ENCODE measurements at places on chromosomes 4 and X.

- DNase-seq: no peak
These were observed 10.1 kb downstream of the OTOP1 start for GRCh38 chr4:4216648-4217047.

DNA sequence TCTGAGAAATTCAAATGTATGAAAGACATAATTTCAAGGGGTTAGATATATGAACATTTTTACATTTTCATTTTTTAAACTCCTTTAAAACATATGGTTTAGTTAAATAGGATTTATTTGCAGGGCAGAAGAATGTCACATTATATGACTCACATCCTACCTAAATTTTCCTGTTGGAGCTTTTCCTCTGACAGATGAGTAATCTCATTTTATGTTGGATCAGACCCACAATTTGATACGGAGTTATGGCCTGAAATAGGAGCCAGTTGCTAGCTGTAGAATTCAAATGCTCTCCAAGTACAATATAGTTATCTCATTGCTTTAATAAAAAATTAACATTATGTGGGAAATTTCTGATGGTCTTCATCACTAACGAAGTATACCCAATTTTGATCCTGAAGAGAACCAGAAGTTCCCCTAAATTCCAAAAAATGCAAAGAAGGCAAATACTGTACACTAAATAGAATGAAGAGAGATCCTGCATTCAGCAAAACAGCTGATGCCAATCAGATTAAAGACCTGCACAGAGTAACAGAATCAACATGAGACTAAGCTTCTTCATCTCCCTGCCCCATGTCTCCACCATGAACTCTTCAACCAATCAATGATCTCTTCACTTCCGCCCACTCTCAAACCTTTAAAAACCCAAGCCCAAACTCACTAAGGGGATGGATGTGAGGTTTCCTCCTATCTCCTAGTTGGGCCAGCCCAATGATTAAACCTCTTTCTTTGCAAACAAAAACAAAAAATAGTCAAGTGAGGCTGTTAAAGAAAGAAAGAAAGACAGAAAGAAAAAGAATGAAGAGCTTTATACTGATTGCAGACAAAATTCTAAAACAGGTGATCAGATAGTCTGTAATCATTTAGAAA, 10.9 kb upstream of the EXOSC9 start:
- DNase-seq: no peak

- DNase-seq: no peak
These were observed 67.6 kb downstream of the JAKMIP1 start for GRCh38 chr4:6132716-6133115.

DNA sequence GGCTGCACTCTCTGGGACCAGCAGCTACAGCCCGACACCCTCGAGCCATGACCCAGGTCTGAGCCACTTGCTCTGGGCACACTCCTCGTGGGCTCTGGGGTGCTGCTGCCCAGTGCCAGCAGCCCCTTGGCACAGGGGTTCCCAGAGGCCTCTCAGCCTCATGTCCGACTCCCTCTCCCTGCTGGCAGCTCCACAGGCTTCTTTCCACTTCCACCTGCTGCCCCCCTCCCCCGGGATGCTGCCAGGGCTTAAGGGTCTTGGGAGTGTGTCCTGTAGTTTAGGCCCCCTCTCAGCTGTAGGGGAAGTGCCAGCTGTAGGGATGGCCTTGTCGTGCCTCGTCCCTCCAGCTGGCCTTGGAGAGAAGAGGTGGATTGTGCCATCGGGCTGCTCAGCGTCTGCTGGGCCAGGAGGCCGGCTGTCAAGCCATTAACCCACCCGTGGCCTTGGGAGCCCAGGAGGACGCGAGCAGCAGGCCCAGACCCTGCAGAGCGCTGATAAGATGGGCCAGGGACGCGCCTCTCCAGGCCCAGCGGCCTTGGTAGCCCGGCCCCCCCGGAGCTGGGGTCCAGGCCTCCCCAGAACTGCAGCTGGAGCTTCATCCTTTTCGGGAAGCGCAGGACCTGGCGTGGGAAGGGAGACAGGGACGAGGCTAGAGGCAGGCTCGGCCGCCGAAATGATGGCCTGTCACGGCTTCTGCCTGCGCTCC, 1.0 kb upstream of the USP27X start:
- no peak for DNase-seq

- DNase-seq: no peak
These were observed 72.1 kb downstream of the BANK1 start for GRCh38 chr4:101862595-101862994.

GRCh38 chr4:114264452-114264851, 285.0 kb upstream of the ARSJ start:
- no peak for DNase-seq

GRCh38 chrX:121110536-121110935, 63.1 kb downstream of the GLUD2 start:
- no peak for DNase-seq

DNA sequence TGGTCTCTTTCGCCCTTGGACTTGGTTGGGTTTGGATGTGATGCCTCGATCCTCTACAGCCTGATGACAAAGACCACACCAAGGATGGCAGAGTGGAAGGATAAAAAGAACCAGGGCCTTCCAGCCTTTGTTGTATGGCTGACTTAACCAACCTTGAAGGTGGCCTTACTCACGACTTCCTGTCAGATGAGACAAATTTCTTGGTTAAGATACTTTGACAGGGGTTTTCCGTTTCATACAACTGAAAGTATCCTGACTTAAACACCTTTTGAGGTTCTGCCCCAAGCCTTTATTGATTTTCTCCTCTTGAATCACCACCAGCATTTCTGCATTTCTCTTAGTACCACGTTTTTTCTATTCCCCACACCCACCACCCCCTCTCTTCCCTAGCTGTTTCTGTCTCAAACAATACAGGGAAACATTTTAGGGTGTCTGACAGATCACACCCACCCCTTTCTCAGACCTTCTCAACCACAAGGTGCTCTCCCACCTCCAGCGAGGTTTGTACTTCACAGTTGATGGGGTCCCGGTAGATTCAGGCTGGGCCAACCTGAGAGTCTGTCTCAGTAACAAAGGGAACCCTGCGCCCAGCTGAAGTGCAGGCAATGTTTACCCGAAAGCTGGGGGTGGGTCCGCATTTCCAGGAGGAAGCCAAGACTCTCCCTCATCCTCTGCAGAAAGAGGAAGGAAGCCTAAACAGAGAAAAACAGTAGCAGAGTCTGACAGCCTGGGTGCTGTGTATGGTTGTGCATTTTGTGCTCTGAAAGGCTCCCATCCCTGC, 5.0 kb upstream of the TSPAN5 start:
- no peak for DNase-seq

DNA sequence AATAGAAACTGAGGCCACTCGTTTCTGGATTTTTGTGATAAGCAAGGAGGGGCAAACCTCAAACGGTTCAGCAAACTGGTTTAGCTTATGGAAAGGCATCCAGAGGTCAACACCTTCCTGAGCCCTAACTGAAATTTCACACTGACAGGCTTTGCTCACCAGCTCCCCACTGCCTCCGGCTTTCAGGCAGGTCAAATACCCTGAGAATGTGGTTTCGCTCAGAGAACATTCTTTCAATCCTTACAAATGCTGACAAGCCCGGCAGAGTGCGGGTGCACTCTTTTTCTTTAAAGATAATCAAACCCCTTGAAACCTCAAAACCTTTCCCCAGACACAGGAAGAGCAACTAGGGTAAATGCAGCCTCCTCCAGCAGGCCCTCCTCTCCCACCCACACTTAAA, 41.5 kb downstream of the CD40LG start:
- no peak for DNase-seq

DNA sequence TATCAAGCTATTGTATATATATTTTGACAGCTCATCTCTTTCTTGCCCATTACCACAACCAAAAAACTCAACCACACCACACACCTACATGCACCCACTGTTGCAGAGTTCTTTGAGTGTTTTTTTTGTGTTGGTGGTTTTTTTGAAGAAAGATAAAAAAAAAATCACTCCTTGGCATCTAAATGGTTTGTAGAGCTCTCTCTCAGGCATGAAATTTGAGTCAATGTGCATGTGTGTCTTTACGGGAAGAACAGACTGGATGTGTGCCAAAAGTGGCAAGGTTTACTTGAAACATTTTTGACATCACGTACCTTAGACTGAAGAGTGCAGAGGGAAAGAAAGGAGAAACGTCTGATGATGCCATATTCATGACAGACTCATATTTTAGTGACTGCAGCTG, 154.2 kb downstream of the FHIP1A start:
- no peak for DNase-seq

- DNase-seq: no peak
These were observed 200.9 kb upstream of the MID1 start for GRCh38 chrX:10821293-10821692.

GRCh38 chr4:123343400-123344041, 53.1 kb upstream of the SPRY1 start:
- no peak for DNase-seq

- DNase-seq: no peak
These were observed 203.7 kb downstream of the NSUN7 start for GRCh38 chr4:40953283-40954087.

All from NCI-H2107 (cell line).